EH (cell line): ENCODE measurements at places on chromosomes 11 and 22.
A peak's percentile ranks its signal among the peaks of the same experiment; 100 is the strongest.

DNA sequence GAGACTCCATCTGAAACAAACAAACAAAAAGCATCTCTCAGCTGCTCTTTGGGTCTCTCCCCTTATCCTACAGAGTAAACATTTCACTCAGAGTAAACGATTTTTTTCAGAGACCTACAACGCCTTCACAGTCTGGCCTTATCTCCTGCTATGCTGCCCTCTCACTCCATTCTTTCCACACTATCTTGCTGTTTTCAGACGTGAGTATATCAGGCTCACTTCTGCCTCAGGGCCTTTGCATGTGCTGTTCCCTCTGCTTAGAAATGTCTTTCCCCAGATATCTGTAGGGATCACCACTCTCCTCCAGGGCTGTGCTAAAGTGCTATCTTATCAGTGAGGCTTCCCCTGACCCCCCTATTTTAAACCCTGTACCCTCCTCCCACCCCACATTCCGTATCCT, 6.5 kb downstream of the RIBC2 start:
- DNase-seq: no peak

GRCh38 chr11:116874251-116874650, 36.8 kb upstream of the APOA1 start:
- DNase-seq: peak; percentile 82

DNA sequence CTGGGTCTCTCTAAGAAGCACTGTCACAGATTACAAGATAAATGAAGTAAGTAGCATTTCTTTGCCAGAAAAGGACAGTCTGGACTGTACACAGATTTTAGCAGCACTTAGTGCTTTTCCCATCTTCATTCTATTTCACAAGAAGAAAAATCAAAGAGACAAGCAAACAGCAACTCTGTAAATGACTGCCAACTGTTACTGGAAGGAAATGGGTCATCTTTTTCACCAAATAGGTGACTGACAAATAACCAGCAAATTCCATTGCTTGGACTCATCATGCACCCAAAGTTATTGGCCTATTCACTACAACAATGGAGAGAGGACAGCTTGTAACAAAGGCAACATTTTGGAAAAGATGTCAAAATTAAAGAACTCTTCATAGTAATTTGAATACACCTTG, 28.9 kb upstream of the CARD18 start:
- peak; percentile 76 for DNase-seq

- no peak for DNase-seq
Measured at GRCh38 chr22:43272869-43273318, 70.3 kb downstream of the SCUBE1 start.

- DNase-seq: no peak
Measured at GRCh38 chr11:114193730-114194679, 102.2 kb upstream of the NNMT start.
